ENCODE measurements at places on chromosomes 7 and 10.

GRCh38 chr7:41156268-41156667 is 546.6 kb downstream of the INHBA start:
- DNase-seq: no peak

GRCh38 chr7:1664711-1665548 is 5.1 kb upstream of the ELFN1 start:
- DNase-seq: peak; percentile 31

DNA sequence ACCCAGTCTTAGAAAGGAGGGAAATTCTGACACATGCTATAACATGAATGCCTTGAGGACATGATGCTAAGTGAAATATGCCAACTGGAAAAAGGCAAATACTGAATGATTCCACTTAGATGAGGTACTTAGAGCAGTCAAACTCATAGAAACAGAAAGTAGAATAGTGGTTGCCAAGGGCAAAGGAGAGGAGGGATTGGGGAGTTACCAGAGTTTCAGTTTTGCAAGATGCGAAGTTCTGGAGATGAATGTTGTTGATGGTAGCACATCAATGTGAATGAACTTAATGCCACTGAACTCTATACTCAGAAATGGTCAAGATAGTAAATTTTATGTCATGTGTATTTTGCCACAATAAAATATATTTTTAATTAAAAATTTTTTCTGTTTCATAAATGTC is 38.9 kb downstream of the DRGX start:
- no peak for DNase-seq

- no peak for DNase-seq
Measured at GRCh38 chr10:101672536-101672935, 22.4 kb downstream of the FBXW4 start.

DNA sequence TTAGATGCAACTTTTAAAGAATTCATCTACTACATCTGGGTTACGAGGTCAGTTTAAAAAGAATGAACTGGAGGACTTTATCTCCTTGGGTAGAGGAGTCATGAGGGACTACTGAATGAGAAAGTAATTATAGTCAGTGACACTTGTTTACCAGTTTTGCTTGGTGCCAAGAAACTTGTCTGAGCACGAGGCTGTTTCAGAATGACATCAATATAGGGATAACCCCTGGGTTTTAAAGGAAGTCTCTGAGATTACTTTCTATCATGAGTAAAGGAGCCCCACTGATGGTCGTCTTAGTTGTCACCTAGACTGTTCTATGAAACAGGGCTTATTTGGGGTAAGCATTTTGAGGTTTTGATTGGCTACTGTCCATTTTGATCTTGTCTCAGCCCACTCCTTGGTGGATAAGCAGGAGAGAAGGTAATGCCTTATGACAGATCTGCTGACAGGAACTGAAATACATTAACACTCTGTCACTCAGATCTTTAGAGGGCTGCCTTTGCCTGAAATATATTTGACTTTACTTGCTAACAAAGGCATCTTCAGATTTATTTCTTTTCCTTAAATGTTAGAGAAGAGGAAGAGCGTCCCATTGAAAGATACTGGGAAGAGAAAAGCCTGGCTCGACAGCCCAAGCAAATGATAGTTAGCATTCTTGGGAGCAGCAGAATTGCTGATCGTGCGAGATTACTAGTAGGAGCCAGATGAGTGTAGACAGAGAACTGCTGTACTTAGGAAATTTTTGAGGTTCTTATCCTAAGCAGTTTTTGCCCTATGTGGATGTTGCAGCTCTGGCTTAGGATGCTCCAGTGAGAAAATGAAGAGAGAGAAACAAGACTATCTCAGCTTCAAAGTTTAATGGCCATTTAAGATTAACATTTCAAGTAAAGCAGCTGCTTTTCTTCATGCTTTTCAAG is 299.2 kb upstream of the LRGUK start:
- no peak for DNase-seq

GRCh38 chr10:125116652-125117310 is 43.6 kb downstream of the CTBP2 start:
- no peak for DNase-seq

DNA sequence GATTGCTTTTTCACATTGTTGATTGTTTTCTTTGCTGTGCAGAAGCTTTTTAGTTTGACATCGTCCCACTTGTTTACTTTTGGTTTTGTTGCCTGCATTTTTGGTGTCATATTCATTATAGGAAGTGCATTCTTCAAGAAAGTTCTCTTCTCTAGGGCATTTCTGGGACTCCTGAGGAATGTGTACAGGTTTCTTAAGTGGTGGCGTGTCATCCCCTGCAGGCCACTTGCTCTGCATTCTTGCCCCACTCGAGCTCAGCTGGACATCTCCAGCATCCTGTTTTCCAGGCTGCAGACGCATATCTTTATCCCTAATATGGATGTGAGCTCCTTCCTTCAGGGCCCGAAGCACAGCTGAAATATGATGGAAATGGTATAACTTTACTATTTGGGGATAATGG is 255.6 kb upstream of the HABP2 start:
- DNase-seq: no peak

- no peak for DNase-seq
Measured at GRCh38 chr7:39919646-39920045, 30.4 kb upstream of the CDK13 start.

GRCh38 chr10:63142136-63142535 is 9.0 kb downstream of the NRBF2 start:
- no peak for DNase-seq

DNA sequence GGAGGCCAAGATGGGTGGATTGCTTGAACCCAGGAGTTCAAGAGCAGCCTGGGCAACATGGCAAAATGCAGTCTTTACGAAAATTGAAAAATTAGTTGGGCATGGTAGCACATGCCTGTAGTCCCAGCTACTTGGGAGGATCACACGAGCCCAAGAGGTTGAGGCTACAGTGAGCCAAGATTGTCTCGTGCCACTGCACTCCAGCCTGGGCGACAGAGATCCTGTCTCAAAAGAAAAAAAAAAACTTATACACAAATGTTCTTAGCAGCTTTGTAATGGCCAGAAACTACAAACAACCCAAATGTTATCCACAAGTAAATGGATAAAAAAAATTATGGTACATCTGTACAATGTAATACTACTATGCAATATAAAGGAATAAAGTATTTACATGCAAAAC is 12.6 kb downstream of the NT5C2 start:
- DNase-seq: no peak

DNA sequence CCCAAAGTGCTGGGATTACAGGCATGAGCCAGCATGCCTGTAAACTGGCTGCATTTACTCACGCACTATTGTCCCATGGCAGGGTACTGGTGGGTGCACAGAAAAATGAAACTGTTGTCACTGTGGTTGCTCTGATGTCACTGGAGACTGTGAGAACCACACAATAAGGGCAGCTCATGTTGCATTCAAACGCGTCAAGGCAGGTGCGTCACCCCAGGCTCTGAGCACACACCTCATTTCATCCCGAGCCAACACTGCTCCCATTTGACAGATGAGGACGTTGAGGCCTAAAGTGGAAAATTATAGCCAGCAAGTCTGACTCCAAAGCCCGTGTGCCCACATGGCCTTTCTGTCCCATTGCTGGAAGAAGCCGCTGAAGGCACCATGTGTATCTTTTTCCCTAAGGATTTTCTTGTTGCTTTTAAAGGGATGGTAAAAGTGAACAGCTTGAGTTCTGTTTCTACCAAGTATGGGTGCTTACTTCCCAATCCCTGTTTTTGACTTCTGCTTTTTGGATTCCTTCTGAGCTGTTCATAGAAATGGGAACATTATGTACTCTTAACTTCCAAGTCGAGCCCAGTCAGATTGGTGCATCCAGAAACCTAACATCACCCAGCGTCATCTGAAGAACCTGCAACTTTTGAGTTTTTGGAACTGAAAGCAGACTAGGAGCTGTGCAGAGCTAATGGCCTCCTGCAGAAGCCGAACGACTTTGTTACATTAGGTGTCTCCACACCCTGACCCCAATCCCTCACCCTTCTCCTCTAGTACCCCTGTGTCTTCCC is 60.1 kb upstream of the CARD11 start:
- no peak for DNase-seq

DNA sequence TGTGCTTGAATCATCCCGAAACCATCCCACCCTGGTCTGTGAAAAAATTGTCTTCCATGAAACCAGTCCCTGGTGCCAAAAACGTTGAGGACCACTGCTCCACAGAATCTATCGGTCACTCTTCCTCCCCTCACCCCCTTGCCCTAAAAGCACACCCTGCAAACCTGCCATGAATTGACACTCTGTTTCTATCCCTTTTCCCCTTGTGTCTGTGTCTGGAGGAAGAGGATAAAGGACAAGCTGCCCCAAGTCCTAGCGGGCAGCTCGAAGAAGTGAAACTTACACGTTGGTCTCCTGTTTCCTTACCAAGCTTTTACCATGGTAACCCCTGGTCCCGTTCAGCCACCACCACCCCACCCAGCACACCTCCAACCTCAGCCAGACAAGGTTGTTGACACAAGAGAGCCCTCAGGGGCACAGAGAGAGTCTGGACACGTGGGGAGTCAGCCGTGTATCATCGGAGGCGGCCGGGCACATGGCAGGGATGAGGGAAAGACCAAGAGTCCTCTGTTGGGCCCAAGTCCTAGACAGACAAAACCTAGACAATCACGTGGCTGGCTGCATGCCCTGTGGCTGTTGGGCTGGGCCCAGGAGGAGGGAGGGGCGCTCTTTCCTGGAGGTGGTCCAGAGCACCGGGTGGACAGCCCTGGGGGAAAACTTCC is 784 bp upstream of the SERPINE1 start:
- no peak for DNase-seq

DNA sequence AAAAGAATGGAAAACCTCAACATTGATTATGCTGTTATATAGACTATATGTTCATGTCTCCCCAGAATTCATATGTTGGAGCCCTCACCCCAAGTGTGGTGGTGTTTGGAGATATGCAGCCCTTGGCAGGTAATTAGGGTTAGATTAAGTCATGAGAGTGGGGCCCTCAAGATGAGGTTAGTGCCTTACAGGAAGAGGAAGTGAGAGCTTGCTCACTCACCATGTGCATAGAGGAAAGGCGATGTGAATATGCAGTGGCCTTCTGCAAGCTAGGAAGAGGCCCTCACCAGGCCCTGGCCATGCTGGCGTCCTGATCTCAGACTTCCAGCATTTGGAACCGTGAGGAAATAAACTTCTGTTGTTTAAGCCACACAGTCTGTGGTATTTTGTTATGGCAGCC is 14.8 kb downstream of the ZNF33A start:
- no peak for DNase-seq

- peak; percentile 22 for DNase-seq
Measured at GRCh38 chr7:1247527-1248041, 14.9 kb downstream of the UNCX start.

DNA sequence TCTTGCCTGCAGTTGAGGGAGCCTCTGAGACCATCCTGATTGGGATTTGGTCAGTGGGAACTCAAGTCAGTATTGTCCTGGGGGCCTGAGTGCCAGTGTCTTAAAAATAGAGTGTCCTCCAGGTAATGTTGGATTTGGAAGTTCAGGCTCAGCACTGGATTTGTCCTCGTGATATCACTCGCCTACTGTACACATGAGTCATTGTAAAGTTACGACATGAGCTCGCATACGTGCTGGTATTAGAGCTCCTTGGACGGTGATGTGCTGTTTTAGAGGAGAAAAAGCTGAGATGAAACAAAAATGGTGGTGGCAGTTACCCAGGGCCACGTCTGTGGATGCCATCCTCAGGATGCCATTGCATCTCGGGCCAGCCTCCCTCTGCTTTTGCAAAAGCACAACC is 78.2 kb downstream of the MGMT start:
- no peak for DNase-seq

Data from CD4-positive, alpha-beta T cell (primary cell).